ENCODE measurements at places on chromosomes 3 and 15.

GRCh38 chr15:68430471-68431036 lies 1.4 kb downstream of the ITGA11 start:
- DNase-seq: no peak

DNA sequence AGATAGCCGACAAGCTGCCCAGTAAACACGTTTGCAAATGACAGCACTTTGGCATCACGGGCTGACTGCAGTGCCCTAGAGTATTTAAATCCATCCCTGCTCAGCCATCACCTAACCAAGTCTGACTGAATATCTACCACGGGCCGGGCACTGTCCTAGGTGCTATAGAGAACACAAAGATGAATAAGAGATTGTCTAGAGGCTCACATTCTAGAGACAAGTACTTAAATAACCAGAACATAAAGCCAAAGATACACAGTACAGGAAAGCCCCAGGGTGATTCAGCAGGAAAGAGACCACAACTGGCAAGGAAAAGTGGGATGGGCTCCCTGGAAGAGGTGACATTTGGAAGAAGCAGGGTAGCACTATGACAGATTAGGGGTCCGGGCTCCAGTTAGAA lies 103.5 kb downstream of the MYLK start:
- peak; percentile 45 for DNase-seq

DNA sequence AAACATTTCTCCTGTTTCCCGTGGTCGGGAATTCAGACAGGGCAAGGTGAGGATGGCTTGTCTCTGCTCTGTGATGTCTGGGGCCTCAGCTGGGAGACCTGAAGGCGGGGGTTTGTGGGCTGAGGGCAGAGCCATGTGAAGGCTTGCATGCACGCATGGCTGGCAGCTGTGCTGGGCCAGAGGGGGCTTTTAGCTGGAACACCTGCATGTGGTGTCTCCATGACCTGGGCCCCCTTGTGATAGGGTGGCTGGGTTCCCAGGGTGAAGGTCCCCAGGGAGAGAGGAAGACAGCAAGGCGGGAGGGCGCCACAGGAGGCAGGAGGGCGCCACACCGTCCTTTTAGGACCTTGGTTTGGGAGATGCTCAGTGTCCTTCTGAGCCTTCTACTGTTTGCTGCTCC lies 101.6 kb upstream of the PRR23E start:
- DNase-seq: no peak

GRCh38 chr15:28977377-28978010 lies 91.7 kb downstream of the APBA2 start:
- peak; percentile 97 for DNase-seq

All from kidney tubule cell (primary cell).